ENCODE measurements at places on chromosomes 7 and 10.

DNA sequence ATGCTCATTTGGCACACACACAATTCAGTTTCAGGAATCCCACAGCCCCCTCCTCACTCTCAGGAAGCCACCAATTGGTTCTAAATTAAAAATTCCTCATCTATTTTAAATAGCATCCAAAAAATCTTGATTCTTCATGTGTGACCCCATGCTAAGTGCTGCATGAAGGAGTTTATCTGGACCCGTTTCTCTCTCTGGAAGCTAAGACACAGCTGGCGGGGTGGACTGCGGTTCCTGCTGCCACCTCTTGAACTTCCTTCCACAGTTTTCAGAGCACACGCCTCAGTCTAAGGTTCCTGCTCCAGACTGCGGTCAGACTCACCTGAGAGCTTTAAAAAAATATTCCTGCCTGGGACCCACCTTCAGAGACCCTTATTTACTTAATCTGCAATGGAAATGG, 34.5 kb downstream of the LYZL1 start:
- DNase-seq: no peak

DNA sequence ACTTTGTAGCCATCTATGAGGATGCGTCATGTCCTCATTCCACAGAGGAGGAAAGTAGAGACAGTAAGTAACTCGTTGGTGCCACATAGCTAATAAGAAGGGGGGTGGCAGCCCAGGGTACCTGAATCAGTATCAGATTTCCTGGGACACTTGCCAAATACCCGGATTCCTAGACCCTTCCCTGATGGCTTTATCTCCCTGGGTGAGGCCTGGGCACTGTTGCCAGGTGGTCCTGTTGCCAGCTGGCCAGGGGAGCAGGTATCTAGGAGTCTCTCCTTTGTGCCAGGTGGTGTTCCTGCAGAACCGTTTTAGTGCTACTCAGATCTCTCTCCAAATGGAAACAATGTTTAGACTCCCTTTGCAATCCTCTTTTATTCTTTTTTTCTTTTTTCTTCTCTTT, 12.7 kb downstream of the SLC29A3 start:
- DNase-seq: no peak

- no peak for DNase-seq
These were observed 8.8 kb downstream of the CCSER2 start for GRCh38 chr10:84337199-84337598.

- no peak for DNase-seq
These were observed 48.7 kb downstream of the ARMC3 start for GRCh38 chr10:22976534-22976933.

GRCh38 chr10:122461367-122461728, at the start of gene HTRA1:
HTRA1 (plus strand) TSS chr10:122461553; CDS start chr10:122461653, 100 bp downstream.
- DNase-seq: no peak

- no peak for DNase-seq
These were observed 111.0 kb downstream of the FOXL3 start for GRCh38 chr7:400901-401485.

Data from activated T-cell treated with anti-CD3 and anti-CD28 coated beads, Interleukin-2, amount 50 U/mL, for 48 hours (primary cell).